EH (cell line): ENCODE measurements at places on chromosomes 5 and 9.
A peak's percentile ranks its signal among the peaks of the same experiment; 100 is the strongest.

DNA sequence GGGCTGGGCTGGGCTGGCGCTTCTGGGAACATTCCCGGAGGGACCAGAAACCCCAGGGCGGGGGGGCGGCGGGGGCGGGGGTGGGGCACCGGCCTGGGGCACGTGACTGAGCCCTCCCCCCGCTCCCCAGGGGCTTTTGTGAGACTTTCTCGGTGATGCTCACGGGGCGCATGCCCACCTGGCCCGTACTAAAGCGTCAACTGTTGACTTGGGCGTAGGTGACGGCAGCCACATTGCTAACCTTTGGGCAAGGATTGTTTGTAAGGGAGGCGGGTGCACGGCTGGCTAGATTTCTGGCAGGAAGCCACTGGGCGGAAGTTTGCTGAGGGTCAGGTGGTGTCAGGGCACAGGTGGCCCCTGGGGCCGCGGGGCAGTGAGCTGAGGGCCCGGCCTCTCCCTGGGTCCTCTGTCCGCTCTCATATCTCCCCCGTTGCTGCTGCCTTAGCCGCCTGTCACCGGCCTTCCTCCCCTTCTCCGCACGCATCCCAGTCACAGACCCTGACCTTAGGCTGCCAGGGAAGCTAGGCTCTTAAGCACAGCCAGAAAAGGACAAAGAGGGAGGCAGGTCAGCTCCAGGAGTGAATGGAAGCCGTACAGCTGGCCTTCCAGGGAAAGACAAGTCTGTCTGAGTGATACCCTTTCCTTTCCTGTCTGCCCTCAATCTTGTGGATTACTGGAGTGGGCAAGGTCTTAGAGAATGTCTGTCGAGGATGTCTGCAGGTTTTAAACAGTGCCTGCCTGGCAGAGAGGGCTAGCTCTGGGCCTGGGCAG is 812 bp downstream of the CACFD1 start:
- no peak for DNase-seq

GRCh38 chr9:77427256-77427927 is 220.7 kb downstream of the GNA14 start:
- DNase-seq: no peak

DNA sequence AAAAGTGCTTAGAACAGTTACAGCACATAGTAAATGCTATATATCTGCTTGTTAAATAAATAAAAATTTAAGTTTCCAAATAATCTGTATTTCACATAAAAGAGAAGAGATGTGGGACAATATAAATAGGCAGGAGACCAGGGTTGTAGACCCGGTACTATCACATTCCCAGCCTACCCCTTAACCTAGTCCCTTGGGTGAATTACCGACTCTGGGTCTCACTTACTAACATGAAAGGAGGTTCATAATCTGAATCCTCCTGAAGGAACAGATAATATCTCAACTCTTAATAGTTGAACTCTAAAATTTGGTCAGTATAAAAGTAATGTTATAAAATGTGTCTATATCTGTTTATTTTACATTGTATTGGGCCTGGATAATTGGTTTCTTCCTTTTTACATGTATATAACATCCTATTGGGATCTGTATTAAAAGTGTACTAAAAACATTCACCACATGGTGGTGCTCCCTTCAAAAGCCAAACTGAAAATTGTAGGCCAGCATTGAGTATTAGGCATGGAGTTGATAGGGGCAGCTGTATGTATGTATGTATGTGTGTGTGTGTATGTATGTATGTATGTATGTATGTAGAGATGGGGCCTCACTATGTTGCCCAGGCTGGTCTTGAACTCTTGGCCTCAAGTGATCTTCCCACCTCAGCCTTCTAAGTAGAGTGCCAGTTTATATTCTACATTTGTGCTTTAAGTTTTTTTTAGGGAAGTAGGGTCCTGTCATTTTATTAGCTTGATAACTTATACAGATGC is 64.2 kb upstream of the ABL1 start:
- DNase-seq: peak; percentile 75

- no peak for DNase-seq
These were observed 3.9 kb downstream of the LRRC8A start for GRCh38 chr9:128885798-128886197.

- DNase-seq: no peak
These were observed 17.4 kb upstream of the OBP2B start for GRCh38 chr9:133226219-133227171.

GRCh38 chr9:78881295-78881694 is 584.4 kb downstream of the PSAT1 start:
- DNase-seq: no peak

GRCh38 chr9:135812961-135813360 is 94.4 kb downstream of the CAMSAP1 start:
- DNase-seq: no peak

DNA sequence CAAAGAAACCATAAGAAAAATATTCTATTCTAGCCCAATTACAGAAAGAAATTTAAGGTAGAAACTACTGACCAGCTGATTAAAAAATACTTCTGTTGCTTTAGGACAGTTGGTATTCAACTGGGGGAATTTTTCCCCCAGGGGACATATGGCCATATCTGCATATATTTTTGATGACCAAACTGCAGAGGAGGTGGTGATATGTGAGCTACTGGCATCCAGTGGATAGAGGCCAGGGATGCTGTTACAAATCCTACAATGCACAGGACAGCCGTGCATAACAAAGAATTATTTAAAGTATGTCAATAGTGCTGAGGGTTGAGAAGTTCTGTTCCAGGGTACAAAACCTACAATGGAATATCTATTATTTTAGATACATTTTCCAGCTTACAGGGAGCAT is 24.0 kb downstream of the ZFR start:
- peak; percentile 81 for DNase-seq

GRCh38 chr5:14244721-14245120 is 101.6 kb downstream of the TRIO start:
- no peak for DNase-seq

- no peak for DNase-seq
These were observed 15.0 kb downstream of the TRPM6 start for GRCh38 chr9:74872619-74873233.

GRCh38 chr9:89536600-89536999 is 38.7 kb upstream of the SEMA4D start:
- DNase-seq: no peak

DNA sequence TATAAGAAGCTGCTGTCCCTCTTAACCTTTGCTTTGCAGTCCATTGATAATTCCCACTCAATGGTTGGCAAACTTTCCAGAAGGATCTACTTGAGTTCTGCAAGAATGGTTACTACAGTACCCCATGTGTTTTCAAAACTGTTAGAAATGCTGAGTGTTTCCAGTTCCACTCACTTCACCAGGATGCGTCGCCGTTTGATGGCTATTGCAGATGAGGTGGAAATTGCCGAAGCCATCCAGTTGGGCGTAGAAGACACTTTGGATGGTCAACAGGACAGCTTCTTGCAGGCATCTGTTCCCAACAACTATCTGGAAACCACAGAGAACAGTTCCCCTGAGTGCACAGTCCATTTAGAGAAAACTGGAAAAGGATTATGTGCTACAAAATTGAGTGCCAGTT is 27.8 kb upstream of the SETD9 start:
- no peak for DNase-seq

DNA sequence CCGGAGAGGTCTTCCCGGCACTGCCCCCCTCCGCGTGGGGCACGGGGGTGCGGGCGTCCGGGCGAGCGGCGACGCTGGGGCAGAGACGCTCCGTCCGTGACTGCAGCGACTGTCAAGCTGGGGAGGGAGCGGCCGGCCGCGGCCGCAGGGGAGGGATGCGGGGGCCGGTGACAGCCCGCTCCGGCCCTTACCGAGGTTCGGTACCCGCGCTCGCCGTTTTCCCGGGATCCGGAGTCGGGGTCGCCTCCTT is 400 bp downstream of the KDM4C start:
- no peak for DNase-seq

DNA sequence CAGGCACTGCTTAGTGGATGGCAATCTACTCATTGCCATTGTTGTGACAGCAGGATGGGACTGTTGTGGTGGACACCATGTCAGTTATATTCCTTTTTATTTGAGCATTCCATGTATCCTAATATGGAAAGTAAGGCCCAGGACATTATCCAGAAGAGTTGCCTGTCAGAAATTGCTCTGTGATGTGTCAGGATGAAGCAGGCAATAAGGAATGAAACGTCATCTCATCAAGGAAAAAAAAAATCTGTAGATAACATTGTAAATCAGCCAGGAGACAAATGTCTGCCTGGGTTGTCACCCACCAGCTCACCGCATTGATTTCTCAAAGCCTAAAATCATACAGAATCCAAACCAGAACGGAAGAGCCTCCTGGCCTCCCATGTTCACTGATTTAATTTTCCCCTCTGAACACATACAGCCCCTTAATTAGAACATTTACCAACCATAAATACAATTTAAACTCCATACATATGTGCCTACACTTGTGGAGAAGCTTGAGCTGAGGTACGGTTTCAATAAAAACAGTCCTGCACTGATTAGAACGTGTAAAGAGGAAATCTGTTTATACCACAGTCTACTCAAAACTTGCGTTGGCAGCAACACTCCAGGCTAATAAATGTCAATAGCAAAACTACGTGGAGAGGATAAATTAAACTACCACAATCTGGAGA is 73.9 kb downstream of the FOXD1 start:
- DNase-seq: peak; percentile 95

- peak; percentile 74 for DNase-seq
These were observed 18.4 kb downstream of the LSM11 start for GRCh38 chr5:157761690-157762621.

- no peak for DNase-seq
These were observed 19.9 kb upstream of the LCP2 start for GRCh38 chr5:170317499-170317898.

DNA sequence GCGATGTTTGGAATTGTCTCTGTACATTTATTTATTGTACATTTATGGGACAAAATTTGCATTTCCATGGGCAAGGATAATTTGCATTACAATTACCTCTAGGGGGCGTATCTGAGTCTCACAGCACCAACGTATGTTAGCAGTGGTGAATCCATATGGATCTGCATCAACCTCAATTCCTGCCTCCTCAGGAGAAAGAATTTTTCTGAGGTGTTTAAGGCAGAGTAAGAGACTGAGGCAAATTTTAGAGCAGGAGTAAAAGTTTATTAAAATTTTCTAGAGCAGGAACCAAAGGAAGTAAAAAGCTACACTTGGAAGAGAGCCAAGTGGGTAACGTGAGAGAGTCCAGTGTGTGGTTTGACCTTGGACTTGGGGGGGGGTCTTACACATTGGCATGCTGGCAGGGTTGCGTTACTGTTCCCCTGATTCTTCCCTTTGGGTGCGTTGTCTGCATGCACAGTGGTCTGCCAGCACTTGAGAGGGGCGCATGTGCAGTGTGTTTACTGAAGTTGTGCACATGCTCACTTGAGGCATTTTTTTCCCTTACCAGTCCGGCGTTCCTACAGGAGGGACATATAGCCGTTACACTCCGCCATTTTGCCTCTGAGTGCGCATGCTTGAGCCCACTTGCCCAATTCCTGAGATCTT is 21.0 kb upstream of the RAB14 start:
- DNase-seq: peak; percentile 67

GRCh38 chr9:124914753-124915405 is 26.0 kb downstream of the GOLGA1 start:
- DNase-seq: no peak

- DNase-seq: no peak
These were observed 101.3 kb upstream of the LARP1 start for GRCh38 chr5:154653764-154654485.

- no peak for DNase-seq
These were observed 33.5 kb downstream of the GADD45G start for GRCh38 chr9:89638359-89638758.

GRCh38 chr9:130549093-130549735 is 30.2 kb upstream of the FUBP3 start:
- DNase-seq: no peak

- peak; percentile 50 for DNase-seq
These were observed 212.2 kb downstream of the SMARCA2 start for GRCh38 chr9:2227144-2227867.

DNA sequence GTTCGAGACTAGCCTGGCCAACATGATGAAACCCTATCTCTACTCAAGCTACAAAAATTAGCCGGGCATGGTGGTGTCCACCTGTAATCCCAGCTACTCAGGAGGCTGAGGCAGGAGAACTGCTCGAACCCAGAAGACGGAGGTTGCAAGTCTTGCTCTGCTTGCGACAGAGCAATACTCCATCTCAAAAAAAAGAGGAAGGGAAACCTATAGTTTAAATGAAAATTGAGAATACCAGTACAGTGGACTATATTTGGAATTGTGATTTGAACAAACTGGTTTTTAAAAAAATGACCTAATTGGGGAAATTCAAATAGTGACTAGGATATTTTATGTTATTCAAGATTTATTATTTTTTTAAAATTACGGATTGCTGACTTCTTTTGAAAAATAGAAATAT is 33.2 kb downstream of the DIAPH1 start:
- no peak for DNase-seq

GRCh38 chr9:86912210-86912609 is 35.1 kb downstream of the GAS1 start:
- DNase-seq: no peak
